ENCODE measurements at places on chromosomes 1 and 21. TPM values are rescaled to one million over a fixed set of nuclear protein-coding genes. Genes with fewer than 3 reads are reported as not detected.

Gene ACTL8
- not detected for total RNA-seq

Gene KAZN
- 23.6 TPM for total RNA-seq

Gene SHE
- 0.49 TPM for total RNA-seq

Gene COL9A2
- 7.0 TPM for total RNA-seq

DNA sequence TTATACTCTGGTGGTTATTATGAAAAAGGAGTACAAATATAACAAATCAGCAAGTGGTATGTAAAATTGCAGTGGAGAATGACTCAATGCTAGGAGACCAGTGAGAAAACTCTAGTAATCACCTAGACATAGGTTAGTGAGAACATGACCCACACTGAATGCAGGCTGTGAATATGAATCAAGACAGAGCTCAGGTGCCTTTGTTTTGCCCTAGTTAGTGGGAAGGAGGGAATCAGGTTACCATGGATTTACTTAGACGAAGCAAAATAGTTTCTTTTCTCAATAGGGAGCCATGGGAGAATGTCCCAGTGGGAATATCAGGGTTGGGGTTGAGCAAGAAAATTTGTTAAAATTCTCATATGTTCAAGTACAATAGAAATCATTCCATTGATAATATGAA is 10.6 kb upstream of the GCLM start:
- DNase-seq: no peak

GRCh38 chr1:37901191-37901892 is 42.0 kb upstream of the MTF1 start:
- DNase-seq: no peak

GRCh38 chr1:31318146-31318545 is 21.3 kb downstream of the ZCCHC17 start:
- no peak for DNase-seq

GRCh38 chr1:43031316-43032203 is 72.9 kb upstream of the SLC2A1 start:
- DNase-seq: no peak

DNA sequence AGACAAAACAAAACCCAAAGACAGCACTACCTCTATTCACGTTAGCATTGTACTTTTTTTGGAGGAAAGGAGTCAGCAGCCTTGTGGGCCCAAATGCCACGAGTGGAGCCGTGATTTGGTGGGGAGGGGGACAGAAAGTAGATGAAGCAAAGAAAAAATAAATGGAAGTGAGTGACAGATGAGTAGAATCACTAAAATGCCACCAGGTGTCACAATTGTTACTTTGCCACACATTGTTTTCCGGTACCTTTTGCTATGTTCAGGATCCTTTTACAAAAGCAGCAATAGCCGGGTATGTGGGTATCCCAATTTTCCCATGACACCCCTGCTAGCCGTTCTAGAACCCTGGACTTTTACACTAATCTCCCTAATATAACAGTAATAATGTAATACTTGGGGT is 85.0 kb upstream of the AK4 start:
- DNase-seq: no peak

GRCh38 chr1:112544011-112544688 is 35.4 kb downstream of the WNT2B start:
- peak; percentile 95 for DNase-seq

DNA sequence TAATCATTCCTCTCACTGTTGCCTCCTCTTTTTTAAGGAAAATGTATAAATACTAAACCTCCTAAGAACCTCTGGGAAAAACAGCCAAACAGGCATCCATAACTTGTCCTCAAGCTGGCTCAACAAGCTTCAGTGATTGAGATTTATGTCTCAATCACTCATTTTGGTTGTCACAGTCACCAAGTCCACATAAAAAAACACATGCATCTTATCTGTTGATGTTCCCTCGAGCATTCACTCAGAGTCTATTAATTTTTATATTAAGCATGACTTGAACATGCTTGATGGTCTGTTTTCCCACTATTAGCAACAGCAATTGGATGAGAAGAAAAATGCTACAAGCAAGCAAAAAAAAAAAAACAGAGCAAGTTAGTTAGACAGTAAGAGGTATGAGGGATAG is 254.3 kb downstream of the RGS7 start:
- DNase-seq: no peak

DNA sequence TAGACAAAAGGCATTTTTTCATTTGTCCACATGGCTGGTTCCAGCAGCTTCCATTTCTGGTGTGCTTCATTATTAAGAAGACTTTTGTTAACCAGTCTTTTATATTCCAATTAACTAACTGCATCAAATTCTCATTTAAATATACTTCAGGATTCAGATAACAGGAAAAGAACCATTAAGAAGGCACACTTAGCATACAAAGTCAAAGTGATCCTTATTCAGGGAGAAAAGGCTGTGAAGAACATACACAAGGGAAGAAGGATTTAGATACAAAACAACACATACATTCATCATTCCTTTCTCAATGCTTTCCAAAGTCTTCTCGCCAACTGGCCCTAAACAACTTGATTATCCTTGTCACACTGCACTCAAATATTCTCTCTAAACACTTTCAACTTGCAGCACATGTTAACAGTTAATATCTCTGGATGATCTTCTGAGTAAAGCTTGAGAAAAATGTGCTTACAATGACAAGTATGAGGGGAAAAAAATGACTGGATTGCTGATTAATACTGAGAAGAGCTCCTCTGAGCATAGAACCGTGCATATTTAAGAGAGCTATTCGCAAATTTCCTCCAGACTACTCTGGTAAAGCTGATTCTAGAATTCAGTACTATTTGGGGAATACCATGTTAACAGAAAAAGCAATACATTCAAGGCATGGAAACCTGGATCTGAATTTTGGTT is 225.2 kb upstream of the TNR start:
- peak; percentile 46 for DNase-seq
